ENCODE measurements at places on chromosomes 12 and 14.
A peak's percentile ranks its signal among the peaks of the same experiment; 100 is the strongest.

GRCh38 chr12:94100990-94101737, 47.2 kb upstream of the PLXNC1 start:
- DNase-seq = peak; percentile 87

GRCh38 chr12:124588751-124589267, 21.4 kb upstream of the NCOR2 start:
- peak; percentile 77 for DNase-seq

DNA sequence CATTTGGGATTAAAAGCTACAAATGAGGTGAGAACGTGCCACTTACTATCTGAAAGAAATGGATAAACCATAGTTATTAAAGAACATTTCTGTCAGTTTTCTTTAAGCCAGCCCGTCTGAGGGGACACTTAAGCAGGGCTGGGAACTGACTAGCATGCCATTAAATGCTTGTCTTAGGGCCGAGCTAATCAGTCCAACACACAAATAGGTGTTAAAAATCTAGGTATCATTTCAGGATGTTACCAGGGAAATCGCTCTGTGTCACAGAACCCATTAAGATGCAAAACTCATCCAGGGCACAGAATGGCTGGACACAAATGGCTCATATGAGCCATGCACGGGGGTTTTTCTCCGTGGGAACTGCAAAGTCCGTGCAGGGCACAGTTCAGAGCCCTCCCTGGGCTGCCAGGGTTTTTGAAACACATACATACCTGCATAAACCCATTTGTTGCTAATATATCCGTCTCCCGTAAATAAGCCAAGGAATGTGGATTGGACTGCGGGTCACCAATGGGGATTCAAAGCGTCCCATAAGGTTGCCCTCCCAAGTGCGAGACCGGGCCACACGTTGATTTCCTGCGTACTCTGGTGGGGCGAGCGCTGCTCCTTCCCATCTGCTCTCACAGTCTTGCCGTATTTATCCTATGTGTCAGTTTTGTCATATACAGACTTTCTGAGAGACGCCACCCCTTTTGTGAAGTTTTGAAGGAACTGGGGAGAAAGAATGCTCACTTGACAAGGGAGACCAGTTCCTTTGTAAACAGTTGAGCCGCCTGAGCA, 5.4 kb upstream of the GSC start:
- no peak for DNase-seq

GRCh38 chr12:18676996-18677588, 60.7 kb downstream of the PLCZ1 start:
- DNase-seq = peak; percentile 32

GRCh38 chr14:100289916-100290606, 16.2 kb downstream of the SLC25A29 start:
- no peak for DNase-seq

DNA sequence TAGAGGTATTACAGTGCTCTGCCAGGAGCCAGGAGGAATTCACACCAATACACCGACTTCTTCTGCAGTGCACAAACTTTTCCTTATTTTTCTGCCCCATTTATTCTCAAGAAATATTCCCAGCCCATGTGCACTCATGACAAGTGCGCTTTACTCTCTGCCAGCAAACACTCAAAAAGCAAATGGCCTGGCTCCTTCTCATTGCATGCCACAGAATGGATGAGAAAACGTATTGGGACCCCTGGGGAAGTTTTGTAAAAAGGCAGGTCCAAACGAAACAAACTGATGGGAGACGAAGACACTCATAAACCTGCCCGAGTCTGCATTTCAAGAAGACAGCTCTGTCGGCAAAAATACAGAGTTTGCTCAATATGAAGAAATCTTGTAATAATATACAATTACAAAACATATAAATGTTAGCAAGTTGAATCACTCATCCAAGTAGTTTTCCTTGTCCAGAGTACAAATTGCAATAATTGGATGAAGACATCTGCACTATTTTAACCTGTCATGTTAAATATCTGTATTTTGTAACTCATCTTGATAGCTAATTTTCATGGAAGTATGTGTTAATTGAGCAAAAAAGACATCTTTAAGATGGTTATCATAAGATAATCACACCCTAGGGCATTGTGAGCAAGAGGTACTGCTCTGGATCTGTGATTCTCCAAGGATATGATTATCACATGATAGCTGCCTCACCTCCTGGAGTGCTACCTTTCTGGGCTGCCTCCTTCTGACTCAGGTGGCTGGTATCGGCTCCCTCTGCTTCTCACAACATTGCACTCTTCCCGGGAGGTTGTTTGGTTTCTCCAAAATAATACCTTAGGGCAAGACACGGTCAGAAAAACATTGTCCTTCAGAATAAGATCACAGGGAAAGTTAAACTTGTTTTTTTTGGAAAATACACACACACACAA, 260.8 kb upstream of the G2E3 start:
- no peak for DNase-seq

GRCh38 chr14:104135121-104135903, 3.1 kb upstream of the KIF26A start:
- no peak for DNase-seq

- DNase-seq = no peak
Observed at GRCh38 chr12:24081092-24081529, 131.6 kb upstream of the SOX5 start.

- DNase-seq = no peak
Observed at GRCh38 chr12:19025582-19025981, 104.0 kb upstream of the PLEKHA5 start.

DNA sequence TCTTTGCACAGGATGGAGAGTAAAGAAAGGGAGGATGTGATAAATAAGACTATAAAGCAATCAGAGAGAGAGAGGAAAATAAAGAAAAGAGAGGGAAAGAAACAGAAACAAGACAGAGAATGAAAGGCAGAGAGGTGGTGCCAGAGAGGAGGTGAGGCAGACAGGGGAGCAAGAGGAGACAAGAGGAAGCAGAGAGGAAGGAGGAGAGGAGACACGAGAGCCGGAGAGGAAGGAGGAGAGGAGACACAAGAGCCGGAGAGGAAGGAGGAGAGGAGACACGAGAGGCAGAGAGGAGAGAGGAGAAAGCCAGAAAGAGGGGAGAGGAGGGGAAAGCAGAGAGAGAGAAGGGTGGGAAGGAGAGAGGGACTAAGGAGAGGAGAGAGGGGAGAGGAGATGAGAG, 125.2 kb downstream of the PAPOLA start:
- no peak for DNase-seq

DNA sequence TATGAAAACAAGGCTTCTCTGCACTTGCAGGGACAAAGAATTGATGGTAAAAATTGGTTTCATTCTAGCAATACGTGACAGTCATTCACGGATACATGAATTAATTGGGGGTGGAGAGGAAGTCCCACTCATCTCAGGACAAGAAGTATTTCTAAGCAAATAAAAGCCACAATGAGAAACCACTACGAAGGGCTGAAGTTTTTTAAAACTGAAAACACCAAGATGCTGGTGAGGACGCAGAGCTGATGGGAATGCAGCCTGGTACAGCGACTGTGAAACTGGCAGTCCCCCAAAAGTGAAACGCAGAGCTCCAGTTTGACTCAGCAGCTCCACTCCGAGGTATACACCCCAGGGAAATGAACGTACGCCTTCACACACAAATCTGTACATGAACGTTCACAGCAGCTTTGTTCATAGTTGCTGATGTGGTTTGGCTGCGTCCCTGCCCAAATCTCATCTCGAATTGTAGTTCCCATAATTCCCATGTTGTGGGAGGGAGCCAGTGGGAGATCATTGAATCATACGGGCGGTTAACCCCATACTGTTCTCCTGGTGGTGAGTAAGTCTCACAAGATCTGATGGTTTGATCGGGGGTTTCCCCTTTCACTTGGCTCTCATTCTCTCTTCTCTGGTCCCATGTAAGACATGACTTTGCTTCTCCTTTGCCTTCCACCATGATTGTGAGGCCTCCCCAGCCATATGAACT, 89.0 kb downstream of the SCARB1 start:
- DNase-seq = peak; percentile 82

GRCh38 chr14:92397150-92397952, 74.4 kb downstream of the SLC24A4 start:
- DNase-seq = peak; percentile 92

GRCh38 chr12:15525441-15525840, 203.1 kb downstream of the PTPRO start:
- no peak for DNase-seq

- DNase-seq = no peak
Observed at GRCh38 chr12:5242440-5242839, 189.5 kb upstream of the NTF3 start.

GRCh38 chr14:104590240-104590965, 10.8 kb downstream of the C14orf180 start:
- no peak for DNase-seq

- no peak for DNase-seq
Observed at GRCh38 chr14:58740379-58740935, 102.7 kb downstream of the DACT1 start.

DNA sequence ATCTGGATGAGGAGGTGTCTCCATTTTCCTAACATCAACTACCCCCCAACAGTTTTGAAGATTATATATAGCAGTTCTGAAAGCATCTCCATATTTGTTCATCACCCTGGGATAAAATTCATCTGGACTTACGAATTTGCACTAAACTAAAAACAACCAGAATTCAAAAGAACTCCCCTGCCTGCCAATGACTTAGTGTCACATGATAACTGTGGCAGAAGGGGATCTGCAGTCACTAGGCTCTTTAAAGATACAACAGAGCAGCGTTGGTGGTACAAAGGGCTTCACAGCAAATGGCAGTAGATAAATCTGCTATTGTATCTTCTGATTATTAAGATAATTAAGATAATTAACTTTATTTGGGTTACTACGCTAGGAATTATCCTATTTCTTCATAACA, 30.1 kb downstream of the GPR135 start:
- DNase-seq = no peak

DNA sequence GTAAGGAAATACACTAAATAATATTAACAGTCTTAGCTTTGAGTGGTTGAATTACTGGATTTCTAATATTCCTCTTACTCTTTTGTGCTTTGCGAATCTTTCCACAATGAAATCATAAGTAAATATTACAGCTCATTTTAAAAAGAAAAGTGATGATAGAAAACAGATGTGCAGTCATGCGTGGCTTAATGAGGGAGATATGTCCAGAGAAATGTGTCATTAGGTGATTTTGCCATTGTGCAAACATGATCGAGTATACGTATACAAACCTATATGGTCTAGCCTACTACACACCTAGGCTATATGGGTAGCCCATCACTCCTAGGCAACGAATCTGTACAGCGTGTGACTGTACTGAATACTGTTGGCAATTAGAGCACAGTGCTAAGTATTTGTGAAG, 59.3 kb downstream of the SLC15A5 start:
- DNase-seq = no peak

- peak; percentile 90 for DNase-seq
Observed at GRCh38 chr14:92726135-92726932, 22.1 kb downstream of the LGMN start.

DNA sequence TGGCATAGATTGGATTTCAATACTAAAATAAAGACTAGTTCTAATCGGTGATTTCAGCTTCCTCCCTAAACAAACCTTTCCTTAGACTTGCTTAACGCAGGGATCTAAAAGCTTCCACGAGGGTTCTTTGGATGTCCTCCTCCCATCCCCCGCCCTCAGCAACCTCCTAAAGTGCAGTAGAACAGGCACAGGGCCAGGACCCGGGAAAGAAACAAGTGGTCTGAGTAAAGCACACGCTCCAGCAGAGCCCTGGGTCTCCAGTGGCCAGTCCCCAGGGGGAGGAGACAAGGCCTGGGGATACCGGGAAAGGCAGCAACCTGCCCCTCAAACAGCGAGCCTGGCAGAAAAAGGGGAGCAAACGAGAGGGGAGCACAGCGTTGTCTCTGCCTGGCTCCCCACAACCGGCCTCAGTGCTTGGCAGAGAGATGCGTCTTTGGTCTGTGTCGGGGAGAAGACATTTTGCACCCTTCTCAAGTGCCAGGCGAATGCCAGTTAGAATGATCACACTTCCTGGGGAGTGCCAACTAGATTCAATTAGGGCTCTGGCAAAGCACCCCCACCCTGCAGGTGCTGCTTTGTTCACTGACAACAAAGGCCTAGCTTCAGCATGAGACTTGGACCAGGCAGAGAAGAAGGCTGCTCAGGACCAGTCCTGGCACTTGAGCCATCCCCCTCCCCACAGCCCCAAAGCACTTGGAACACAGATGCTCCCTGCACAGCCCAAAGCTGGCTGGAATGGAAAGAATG, 17.1 kb upstream of the SLC6A12 start:
- no peak for DNase-seq

- peak; percentile 30 for DNase-seq
Observed at GRCh38 chr14:47278233-47278842, 397.1 kb downstream of the MDGA2 start.

DNA sequence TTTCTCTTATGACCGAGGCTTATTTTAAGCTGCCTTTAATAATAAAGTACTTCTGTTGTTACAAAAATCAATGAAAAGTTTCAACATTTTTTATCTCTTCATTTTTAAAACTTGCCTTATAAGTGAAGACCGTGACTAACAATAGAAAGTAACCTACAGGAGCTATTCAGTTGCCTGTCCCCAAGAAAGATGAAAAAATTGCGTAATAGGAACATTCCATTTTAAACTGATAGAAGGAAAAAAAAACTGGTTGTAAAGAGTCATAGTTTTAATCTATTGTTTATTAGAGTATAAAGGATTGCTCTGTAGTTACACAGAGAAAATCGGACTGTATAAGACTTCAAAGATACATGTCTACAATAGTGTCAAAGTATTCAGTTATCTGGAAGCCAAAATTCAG, 83.3 kb downstream of the DAAM1 start:
- DNase-seq = no peak

GRCh38 chr14:36238666-36239363, 62.3 kb upstream of the PTCSC3 start:
- DNase-seq = peak; percentile 48

- DNase-seq = no peak
Observed at GRCh38 chr12:10147714-10148403, 17.9 kb upstream of the CLEC7A start.

DNA sequence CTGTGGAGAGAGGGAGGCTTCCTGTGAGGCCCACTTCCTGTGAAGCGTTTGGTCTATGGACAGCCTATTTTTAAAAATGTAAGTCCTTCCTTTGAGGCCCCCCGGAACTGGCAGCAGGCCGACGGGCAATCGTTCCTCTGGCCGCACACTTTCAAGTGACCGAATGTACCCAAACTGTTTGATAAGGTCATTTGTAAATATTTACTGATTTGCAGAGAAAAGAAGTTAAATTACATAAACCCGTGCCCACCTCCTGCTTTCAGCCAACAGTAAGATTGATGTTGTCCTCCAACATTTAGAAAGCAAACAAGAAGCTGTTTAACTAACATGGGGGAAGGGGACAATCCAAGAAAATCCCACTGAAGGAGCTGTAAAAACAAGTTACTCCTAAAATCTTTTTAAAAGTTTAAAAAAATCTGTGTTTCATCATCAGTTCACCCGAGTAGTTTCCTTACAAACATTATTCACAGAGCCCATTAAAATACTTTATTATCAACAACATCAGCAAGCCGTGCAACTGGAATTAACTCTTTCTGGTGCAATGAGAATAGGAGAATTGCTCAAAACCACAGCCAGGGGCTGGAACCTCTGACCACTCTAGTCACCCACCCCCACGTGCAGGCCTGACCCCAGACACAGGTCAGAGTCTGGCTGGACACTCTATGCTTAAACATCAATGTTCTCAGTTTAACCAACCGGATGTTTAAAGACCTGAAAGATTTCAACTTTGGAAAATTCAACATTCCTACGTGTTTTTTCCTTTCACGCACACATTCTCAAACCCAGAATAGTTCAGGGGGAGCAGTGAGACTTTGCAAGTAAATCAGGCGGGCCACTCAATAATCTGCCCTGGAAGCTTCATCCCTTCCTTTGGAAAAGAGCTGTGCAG, 65.3 kb downstream of the FOXN3 start:
- peak; percentile 43 for DNase-seq

GRCh38 chr12:51869496-51869865, 18.4 kb upstream of the ANKRD33 start:
- no peak for DNase-seq

Data from AG20443 (cell line).